ENCODE measurements at places on chromosomes 12 and 14.

GRCh38 chr12:6567112-6567670 is 900 bp downstream of the NOP2 start:
- no peak for DNase-seq
- no peak overlapping the region for H3K27ac ChIP-seq
- no peaks in the 10 kb centered on the region for H3K27me3 ChIP-seq
- H3K4me3 ChIP-seq, result peak overlapping the region; percentile 59
- peaks cover 17% of the 10 kb centered on the region for H3K4me1 ChIP-seq

GRCh38 chr12:2212971-2213869 is 160.4 kb downstream of the CACNA1C start:
- DNase-seq, result no peak
- peaks cover 11% of the 10 kb centered on the region for H3K4me1 ChIP-seq
- H3K36me3 ChIP-seq, result peaks cover 6% of the 10 kb centered on the region
- H3K4me3 ChIP-seq, result no peak overlapping the region
- H3K27ac ChIP-seq, result peak overlapping the region; percentile 22

DNA sequence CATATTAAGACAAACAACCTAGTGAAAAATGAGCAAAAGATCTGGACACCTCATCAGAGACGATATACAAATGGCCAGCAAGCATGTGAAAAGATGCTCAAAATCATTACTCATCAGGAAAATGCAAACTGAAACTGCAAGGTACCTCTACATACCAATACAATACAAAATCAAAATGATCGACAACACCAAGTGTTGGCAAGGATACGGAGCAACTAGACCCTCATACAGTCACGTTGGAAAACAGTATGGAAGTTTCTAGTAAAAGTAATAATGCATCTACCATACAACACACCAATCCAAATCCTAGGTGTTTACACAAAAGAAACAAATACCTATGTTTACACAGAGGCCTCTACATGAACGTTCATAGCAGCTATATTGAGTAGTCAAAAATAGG is 99.9 kb downstream of the IPO8 start:
- DNase-seq, result no peak
- no peaks in the 10 kb centered on the region for H3K27me3 ChIP-seq
- no peak overlapping the region for H3K4me3 ChIP-seq
- H3K27ac ChIP-seq, result no peak overlapping the region
- H3K4me1 ChIP-seq, result no peaks in the 10 kb centered on the region

GRCh38 chr12:105622220-105622619 is 291.7 kb downstream of the C12orf75 start:
- DNase-seq, result no peak
- no peak overlapping the region for H3K4me3 ChIP-seq
- H3K27me3 ChIP-seq, result no peaks in the 10 kb centered on the region
- H3K4me1 ChIP-seq, result no peaks in the 10 kb centered on the region
- H3K36me3 ChIP-seq, result no peaks in the 10 kb centered on the region

DNA sequence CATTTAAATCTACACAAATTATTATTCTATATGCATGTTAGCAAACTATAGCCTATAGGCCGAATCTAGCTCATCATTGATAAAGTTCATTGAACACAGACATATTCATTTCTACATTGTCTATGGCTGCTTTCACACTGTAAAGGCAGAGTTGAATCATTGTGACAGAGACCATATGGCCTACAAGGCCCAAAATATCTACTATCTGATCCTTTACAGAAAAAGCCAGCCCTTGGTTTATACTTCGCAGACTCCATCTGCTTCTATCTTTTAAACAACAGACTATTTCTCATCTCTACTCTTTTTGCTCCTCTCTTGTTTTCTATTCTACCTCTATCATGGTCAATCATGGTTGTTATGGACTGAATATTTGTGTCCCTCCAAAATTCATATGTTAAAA is 190.7 kb downstream of the EXOC5 start:
- no peaks in the 10 kb centered on the region for H3K27me3 ChIP-seq
- H3K4me1 ChIP-seq, result no peaks in the 10 kb centered on the region
- no peak overlapping the region for H3K27ac ChIP-seq
- H3K36me3 ChIP-seq, result no peaks in the 10 kb centered on the region

DNA sequence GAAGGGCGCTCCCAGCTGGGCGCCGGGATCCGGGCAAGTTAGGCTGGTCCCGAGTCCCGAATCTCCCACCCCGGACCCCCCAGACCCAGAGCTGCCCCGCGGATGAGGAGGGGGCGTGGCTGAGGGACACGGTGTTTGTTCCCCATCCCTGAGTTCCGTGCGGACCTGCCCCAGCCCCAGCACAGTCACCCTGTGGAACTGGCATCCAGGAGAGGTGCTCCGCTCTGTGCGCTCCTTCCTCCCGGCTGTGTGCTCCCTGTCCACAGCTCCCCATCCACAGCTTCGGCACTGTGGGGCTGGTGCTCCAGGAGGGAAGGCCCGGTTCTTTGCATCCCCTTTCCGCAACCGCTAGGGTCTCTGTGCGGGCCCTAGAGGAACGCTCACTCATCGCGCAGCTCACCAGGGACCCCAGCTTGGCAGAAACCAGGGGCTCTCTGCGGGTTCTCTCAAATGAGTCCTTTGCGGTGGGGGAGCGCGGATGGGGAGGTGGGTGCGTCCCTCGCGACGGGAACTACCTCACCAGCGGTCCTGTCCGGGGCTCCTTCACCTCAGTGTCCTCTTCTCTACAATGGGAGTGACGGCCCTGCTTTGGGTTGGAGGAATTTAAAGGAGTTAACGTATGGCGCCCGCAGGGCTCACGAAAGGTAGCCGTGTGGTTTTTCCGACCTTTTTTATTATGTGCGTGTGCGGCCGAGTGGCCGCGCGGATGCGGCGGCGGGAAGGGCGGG is 845 bp downstream of the TMEM132C start:
- H3K36me3 ChIP-seq, result no peaks in the 10 kb centered on the region
- H3K4me3 ChIP-seq, result peak overlapping the region; percentile 4
- H3K27ac ChIP-seq, result no peak overlapping the region
- no peak for DNase-seq
- H3K4me1 ChIP-seq, result peaks cover 13% of the 10 kb centered on the region
- H3K27me3 ChIP-seq, result no peaks in the 10 kb centered on the region

GRCh38 chr14:58697930-58698642 is 60.3 kb downstream of the DACT1 start:
- H3K27me3 ChIP-seq, result no peaks in the 10 kb centered on the region
- no peaks in the 10 kb centered on the region for H3K4me1 ChIP-seq
- H3K4me3 ChIP-seq, result no peak overlapping the region
- no peak for DNase-seq

- no peaks in the 10 kb centered on the region for H3K27me3 ChIP-seq
- H3K4me1 ChIP-seq, result no peaks in the 10 kb centered on the region
- H3K4me3 ChIP-seq, result no peak overlapping the region
- no peak for DNase-seq
Observed at GRCh38 chr12:96810477-96810876, 96.6 kb upstream of the NEDD1 start.

GRCh38 chr12:103620395-103620794 is 33.3 kb downstream of the STAB2 start:
- H3K27ac ChIP-seq, result no peak overlapping the region
- H3K36me3 ChIP-seq, result no peaks in the 10 kb centered on the region
- H3K4me3 ChIP-seq, result no peak overlapping the region
- DNase-seq, result no peak
- H3K27me3 ChIP-seq, result no peaks in the 10 kb centered on the region

GRCh38 chr14:61355892-61356325 is 34.5 kb downstream of the PRKCH start:
- H3K4me3 ChIP-seq, result no peak overlapping the region
- H3K4me1 ChIP-seq, result no peaks in the 10 kb centered on the region
- no peaks in the 10 kb centered on the region for H3K27me3 ChIP-seq
- peak; percentile 67 for DNase-seq

DNA sequence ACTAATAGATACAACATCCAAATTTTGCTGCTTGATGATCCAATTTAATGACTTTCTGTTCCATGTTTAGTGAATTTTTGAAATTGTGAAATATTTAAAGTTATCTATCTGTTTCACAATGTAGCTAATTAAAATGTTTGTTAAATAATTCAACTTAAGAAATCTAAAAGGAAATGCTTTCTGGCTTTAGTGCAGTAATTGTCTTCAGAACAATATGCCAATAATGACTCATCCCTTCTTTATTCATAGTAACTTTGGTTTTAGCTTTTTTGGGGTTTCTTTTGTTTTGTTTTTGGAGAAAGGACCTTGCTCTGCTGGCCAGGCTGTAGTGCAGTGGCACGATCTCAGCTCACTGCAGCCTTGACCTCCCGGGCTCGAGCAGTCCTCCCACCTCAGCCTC is 479.2 kb upstream of the RGS6 start:
- no peak overlapping the region for H3K4me3 ChIP-seq
- no peaks in the 10 kb centered on the region for H3K27me3 ChIP-seq
- peaks cover 7% of the 10 kb centered on the region for H3K4me1 ChIP-seq
- no peak overlapping the region for H3K27ac ChIP-seq
- no peak for DNase-seq

GRCh38 chr12:96034621-96035282 is 635 bp downstream of the LTA4H start:
- peaks cover 4% of the 10 kb centered on the region for H3K4me1 ChIP-seq
- H3K27ac ChIP-seq, result peak overlapping the region; percentile 95
- no peaks in the 10 kb centered on the region for H3K27me3 ChIP-seq
- peak overlapping the region; percentile 88 for H3K4me3 ChIP-seq

- no peak for DNase-seq
- H3K27ac ChIP-seq, result no peak overlapping the region
- no peak overlapping the region for H3K4me3 ChIP-seq
- H3K4me1 ChIP-seq, result peaks cover 15% of the 10 kb centered on the region
- H3K27me3 ChIP-seq, result no peaks in the 10 kb centered on the region
Observed at GRCh38 chr14:103382376-103382775, 2.8 kb upstream of the MARK3 start.

- peaks cover 19% of the 10 kb centered on the region for H3K27me3 ChIP-seq
- H3K4me3 ChIP-seq, result no peak overlapping the region
- H3K36me3 ChIP-seq, result no peaks in the 10 kb centered on the region
- no peaks in the 10 kb centered on the region for H3K4me1 ChIP-seq
Observed at GRCh38 chr12:130916241-130916911, 37.3 kb upstream of the ADGRD1 start.

GRCh38 chr12:18828483-18828882 is 90.6 kb downstream of the CAPZA3 start:
- H3K4me3 ChIP-seq, result no peak overlapping the region
- H3K36me3 ChIP-seq, result no peaks in the 10 kb centered on the region
- H3K27me3 ChIP-seq, result no peaks in the 10 kb centered on the region
- DNase-seq, result no peak

DNA sequence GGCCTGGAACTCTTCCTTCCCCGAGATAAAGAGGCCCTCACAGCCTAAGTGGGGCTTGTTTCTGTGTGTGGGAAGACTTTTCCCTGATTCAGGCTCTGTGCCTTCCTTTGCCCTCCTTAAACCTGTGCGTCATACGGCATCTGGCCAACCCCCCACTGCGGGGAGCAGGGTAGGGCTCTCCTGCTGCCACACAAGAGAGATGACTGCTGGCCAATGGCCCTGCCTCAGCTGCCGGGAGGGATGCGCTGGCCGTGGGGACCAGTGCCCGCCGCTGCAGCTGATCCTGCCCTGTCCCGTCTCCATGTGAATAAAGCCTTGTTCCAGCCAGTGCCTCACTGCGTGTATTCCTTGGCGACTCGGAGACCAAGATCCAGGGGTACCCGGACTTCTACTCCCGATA is 42.5 kb upstream of the BEGAIN start:
- H3K4me1 ChIP-seq, result no peaks in the 10 kb centered on the region
- no peak overlapping the region for H3K4me3 ChIP-seq
- H3K36me3 ChIP-seq, result no peaks in the 10 kb centered on the region
- DNase-seq, result no peak
- H3K27ac ChIP-seq, result no peak overlapping the region
- peaks cover 48% of the 10 kb centered on the region for H3K27me3 ChIP-seq

DNA sequence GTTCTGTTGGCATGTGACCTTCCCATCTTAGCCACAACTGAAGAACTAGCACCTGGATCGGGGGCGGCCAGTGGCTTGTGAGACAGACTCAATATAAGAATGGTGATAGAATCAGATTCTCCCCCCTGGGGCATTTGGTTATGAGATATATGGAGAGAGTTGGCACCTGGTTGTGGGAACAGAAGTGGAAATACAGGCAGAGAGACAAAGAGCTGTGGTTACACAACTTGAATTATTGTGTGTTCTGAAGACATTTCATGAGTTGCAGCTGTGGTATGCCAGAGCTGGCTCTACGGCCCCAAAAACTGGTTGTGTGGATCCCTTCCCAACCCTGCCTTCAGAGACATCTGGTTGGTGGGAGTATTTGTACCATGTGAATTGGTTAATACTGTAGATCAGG is 2.9 kb upstream of the MSRB3 start:
- no peak for DNase-seq
- H3K36me3 ChIP-seq, result no peaks in the 10 kb centered on the region
- H3K4me1 ChIP-seq, result peaks cover 23% of the 10 kb centered on the region
- H3K27me3 ChIP-seq, result no peaks in the 10 kb centered on the region
- no peak overlapping the region for H3K4me3 ChIP-seq

DNA sequence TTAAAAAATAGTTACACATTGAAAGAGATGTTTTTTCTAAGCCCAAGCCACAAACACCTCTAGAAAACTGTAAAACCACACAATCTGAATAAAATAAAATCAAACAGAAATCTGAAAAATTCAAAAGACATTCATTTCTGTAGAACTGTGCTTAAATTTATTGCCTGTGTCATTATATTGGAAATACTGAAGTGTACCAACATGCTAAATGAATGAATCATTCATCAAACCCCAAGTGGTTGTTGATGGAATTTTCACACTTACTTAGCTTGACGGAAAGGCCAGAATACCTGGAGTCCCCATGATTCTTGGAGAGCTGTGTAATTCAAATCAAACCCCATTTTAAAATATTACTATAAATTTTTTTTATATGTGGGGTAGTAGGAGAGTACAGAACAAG is 2.7 kb downstream of the KITLG start:
- no peak for DNase-seq
- no peak overlapping the region for H3K27ac ChIP-seq
- no peaks in the 10 kb centered on the region for H3K4me1 ChIP-seq
- H3K4me3 ChIP-seq, result no peak overlapping the region

GRCh38 chr14:59391388-59391787 is 73.8 kb downstream of the GPR135 start:
- no peaks in the 10 kb centered on the region for H3K36me3 ChIP-seq
- no peaks in the 10 kb centered on the region for H3K27me3 ChIP-seq
- no peak overlapping the region for H3K27ac ChIP-seq
- no peak for DNase-seq

GRCh38 chr12:97960741-97961608 is 498.4 kb downstream of the RMST start:
- H3K4me3 ChIP-seq, result no peak overlapping the region
- H3K4me1 ChIP-seq, result no peaks in the 10 kb centered on the region
- H3K27me3 ChIP-seq, result no peaks in the 10 kb centered on the region
- no peak for DNase-seq

DNA sequence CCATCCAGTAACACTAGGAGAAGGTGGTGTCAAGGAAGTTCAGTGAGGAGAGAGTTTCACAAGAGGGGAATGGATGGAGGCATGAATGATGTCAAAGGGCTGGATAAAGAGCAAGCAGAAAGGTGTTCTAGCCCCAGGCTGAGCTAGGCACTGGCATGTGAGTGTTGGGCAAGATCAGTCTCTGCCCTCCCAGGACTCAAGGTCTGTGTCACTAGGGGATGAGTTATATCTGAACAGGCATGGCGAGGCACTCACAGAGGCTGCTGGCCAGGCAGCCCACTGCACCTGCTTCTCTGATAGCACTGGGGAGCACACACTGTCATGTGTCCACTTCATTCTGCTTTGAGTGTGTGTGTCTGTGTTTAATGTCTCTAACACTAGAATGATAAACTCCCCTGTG is 903.8 kb downstream of the BCL11B start:
- no peaks in the 10 kb centered on the region for H3K36me3 ChIP-seq
- DNase-seq, result no peak
- no peaks in the 10 kb centered on the region for H3K27me3 ChIP-seq
- no peak overlapping the region for H3K4me3 ChIP-seq
- H3K27ac ChIP-seq, result no peak overlapping the region

Measured in tibial artery (tissue), 4 donors.